ENCODE measurements at places on chromosomes 2 and 18.

GRCh38 chr2:17748745-17749144, 4.9 kb downstream of the SMC6 start:
- no peak for DNase-seq

DNA sequence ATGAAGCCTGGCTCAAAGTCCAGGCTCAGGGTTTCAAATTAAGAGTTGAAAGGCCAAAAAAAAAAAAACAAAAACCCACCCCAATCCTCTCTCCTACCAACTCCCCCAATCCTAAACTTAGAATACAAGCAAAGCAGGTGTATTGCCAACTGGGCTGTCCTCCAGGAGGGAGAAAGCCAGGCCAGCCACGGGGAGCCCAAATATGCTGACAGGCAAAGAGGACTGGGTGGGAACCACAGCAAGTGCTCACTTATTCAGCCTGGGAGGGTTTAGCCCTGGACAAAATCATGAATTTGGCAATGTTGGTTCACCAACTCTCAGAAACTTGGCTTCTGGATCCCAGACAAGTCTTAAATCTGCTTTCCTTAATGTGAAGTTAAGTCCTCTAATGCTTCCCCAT, 36.5 kb downstream of the GKN2 start:
- no peak for DNase-seq

DNA sequence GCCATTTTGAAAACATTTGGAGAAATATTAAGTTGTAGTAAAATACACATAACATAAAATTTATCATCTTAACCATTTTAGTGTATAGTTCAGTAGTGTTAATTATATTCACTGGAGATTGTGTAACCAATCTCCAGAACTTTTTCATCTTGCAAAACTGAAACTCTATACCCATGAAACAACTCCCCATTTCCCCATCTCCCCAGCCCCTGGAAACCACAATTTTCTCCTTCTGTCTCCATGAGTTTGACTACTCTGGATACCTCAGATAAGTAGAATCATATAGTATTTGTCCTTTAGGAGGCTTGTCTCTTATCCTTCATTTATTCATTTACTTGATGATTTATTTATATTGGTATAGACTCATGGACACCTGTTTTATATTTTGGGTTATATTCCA, 392.9 kb downstream of the SETBP1 start:
- DNase-seq = no peak

GRCh38 chr2:70632966-70633365, 79.3 kb upstream of the TGFA start:
- DNase-seq = no peak

DNA sequence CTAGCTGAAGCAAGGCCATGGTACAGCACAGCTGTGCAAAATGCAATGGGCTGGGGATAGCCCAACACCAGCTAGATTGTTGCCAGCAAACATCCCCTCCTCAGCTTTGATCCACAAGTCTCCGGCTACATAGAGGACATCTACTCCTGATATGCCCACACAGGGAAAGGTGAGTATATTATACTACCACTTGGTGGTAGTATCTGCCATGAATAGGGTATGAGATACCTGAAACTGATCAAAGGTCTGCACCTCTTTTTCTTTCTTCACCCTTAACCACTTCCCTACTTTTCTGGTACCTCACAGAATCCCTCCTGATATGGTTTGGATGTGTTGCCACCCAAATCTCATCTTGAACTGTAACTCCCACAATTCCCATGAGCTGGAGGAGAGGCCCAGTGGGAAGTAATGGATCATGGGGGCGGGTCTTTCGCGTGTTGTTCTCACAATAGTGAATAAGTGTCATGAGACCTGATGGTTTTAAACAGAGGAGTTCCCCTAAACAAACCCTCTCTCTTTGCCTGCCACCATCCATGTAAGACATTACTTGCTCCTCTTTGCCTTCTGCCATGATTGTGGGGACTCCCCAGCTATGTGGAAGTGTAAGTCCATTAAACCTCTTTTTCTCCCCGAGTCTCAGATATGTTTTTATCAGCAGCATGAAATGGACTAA, 279.6 kb downstream of the TXNL1 start:
- DNase-seq = no peak

GRCh38 chr2:38483776-38484501, 106.9 kb upstream of the ATL2 start:
- no peak for DNase-seq

DNA sequence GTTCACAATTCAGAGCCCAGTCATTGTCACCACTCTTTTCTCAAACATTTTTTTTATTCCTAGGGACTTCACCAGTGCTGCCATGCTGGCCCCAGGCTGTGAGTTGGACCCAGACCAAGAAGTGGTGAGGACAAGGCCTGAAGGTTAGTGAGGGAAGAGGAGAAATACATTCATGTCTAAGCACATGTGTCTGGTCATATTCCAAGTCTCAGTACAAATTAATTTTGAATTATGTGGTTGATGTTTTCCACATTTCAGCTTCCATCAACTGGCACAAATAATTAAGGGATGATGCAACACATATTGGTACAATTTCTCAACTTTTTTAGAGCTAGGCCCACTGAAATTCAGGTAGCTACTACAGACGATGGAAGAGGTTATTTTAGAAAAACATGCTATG, 106.6 kb upstream of the UPP2 start:
- DNase-seq = no peak

DNA sequence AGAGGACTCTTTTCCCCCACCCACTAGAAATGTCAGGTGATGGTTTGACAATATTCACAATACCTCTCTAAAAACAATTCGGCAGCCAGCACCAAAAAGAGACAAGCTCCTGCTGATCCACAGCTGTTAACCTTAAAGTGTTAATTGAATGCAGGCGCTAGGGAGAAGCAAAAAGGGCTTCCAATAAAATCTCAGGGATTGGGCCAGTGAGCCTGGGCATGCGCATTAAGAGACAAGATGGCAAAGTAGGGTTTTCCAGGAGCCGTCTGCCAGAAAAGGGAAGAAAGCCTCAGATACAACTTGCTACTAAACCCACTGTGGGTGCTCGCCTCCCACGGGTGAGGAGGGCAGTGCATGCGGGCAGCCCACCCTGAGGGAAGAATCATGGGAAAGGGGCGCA, 98.8 kb downstream of the HS6ST1 start:
- DNase-seq = no peak

DNA sequence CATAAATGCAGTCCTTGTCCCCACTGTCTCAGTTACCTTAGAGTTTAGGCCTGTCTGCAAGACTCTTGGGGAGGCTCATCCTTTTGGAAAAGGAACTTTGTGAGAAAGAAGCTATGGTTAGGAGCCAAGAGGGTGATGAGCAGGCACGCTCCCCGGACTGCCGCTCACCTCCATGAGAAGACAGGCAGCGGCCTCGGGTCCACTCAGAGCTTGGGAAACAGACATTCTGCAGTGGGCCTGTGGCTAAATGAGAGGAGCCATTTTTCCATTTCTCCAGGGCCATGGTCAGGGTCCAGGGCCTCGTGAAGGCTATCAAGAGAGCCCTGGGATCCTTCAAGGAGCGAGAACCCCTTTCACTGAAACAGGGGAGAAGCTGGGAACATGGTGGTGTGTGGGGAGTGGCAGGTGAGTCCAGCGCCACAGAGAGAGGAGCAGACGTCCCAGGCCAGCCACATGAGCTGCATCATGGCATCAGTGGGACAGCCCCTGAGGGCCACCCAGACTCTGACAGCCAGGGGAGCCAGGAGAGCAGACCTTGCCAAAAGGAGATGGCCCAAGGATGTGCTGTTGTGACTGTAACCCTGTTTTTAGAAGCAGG, 4.0 kb upstream of the TEX51 start:
- DNase-seq = no peak

DNA sequence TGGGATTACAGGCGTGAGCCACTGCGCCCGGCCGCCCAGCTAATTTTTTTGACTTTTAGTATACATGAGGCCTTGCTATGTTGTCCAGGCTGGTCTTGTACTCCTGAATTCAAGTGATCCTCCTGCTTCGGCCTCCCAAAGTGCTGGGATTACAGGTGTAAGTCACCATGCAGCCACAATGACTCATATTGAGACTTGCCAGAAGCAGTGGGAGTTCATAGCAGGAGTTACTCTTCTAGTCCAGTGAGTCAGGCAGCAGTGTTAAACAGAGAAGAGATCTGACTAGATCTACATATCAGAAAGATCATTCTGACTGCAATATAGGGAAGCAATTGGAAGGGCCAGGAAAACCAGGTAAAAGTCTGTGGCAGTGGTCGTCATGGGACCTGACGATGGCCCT, 1.5 kb upstream of the FLACC1 start:
- DNase-seq = no peak

DNA sequence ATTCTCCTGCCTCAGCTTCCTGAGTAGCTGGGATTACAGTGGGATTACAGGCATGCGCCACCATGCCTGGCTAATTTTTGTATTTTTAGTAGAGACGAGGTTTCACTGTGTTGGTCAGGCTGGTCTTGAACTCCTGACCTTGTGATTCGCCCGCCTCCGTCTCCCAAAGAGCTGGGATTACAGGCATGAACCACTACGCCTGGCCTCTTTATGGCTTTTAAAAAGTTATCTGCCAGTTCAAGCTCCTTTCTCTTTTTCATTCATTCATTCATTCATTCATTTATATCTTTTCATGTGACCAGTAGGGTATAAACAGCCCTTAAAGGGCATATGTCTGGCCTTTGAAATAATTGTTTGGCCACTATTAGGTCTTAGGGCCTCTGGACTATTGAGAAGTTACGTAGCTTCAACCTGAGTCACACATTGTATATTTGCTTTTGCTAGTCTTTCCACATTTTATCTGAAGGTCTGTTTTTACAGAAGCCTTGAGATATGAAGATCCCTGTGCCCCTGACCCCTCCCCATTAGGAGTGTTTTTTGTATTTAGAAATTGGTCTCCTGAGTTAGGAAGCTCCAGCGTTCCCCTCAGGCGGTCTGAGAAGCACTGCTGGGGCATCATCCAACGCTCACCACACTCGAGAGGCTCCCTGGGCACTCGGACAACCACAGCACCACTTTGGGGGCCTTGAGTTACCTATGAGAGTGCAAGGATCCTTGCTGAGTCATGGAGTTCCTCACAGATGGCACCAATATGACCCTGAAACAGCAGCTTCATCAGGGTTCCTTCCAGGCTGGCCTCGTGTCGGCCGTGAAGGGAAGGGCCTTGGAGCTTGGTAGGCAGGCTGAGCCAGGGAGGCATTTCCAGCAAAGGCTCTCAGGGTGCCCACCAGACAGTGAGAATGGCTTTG, 21.8 kb downstream of the FZD5 start:
- no peak for DNase-seq

DNA sequence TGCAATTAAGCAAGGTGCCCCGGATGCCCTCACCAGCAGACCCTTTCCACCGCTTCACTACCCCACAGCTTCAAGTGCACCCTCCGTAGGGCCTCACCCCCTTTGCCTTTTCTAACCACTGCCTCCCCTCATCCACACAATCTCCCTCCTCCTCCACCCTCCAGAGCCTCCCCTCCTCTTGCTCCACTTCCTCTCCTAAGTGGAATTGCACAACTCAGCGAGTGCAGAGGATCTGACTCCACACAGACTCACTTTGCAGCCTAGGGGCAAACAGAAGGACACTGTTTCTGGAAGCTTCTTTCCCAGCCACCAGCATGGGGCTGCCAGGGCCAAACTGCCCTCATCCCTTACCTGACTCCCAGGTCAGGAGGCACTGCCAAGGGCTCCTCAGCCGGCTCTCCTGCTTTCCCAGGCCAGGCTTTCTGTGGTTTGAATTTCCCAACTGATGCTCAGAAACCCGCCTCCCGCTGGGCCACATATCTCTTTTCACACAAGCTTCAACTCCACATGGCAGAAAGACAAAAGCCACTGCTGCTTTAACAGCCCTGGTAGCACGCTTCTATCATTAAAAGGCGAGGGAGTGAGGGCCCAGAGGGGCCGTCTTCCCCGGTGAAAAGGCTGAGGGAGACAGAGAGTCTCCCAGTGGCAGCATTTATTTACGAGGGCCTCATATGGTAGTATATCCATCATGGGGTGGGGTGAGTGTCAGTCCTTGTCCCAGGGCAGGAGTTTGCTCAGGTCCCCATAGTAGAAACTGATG, 74.7 kb upstream of the MGAT4A start:
- DNase-seq = no peak

- no peak for DNase-seq
These were observed 159.3 kb downstream of the HDAC4 start for GRCh38 chr2:239241431-239241960.

- no peak for DNase-seq
These were observed 16.7 kb downstream of the CAPN10 start for GRCh38 chr2:240603081-240603835.

DNA sequence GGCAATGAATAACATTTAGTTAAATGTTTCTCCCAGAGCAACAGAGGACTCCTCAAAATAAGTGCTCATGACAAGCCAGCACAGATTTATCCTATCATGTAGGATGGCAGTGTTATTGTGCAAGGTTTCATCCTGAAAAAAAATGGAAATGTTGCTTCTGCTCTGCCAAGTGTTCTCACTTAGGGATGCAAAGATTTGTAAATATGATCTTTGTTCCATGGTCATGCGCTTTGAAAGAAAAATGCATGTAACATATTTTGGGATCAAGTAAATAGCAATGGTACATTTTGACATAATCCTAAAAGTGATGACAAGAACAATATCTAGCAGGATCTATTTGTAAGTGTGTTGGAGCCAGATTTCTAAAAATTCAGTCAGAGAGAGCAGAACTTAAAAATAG, 229.5 kb upstream of the CCDC150 start:
- DNase-seq = no peak

DNA sequence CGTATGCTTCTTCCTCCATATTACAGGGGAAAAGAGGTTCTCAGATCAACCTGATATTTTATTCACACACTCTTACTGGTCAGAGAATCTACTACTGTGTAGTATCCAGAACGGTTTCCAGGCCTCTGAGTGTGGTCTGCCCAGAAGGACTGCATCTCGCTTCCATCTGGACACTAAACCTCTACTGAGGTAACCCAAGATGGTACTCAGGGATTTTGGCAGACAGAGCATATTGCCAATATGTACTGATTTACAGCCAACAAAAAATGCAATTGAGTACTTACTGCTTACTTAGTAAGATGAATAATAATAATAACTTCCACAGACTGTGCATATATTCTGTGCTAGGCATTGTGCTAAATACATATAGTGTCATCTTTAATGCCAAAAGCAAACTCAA, 55.8 kb downstream of the CYRIA start:
- no peak for DNase-seq

DNA sequence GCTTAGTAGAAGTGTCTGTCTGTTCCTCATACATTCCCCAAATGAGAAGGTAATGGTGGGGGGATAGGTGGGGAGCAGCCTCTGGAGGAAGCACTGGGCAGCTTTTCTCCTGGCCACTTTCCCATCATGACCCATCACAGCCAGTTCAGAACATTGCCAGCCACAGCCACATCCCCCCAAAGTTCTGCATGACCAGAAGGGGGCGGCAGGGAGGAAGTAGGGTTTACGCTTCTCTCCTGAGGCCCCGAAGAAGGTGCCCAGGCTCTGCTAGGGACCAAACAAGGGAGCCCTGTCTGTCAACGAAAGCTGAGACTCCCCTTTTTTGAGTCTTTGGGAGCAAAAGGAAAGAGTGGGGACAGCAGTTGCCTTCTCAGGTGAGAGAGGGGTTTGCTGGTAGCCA, 7.7 kb downstream of the IGFBP5 start:
- no peak for DNase-seq

DNA sequence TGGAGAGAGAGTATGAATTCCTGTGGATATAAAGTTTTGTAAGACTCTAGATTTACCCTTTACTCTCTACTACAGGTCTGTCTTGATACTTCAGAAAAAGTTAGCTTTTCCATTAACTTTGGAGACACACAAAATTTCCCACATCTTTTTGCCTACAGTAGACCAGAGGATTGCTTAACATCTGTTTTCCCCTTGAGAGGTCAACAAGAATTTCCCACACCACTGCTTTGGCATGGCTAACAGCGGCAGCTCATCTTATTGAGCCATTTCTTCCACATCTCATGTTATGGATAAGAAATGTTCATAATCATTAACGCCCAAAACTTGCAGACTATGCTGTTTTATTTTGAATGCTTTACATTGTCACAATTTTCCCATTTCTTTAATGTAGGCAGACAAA, 273.6 kb upstream of the RGPD4 start:
- DNase-seq = no peak

Data from NCI-H1417 treated with DMSO at 0.1 percent for 48 hours (cell line).